ENCODE measurements at places on chromosomes 5 and 9.

DNA sequence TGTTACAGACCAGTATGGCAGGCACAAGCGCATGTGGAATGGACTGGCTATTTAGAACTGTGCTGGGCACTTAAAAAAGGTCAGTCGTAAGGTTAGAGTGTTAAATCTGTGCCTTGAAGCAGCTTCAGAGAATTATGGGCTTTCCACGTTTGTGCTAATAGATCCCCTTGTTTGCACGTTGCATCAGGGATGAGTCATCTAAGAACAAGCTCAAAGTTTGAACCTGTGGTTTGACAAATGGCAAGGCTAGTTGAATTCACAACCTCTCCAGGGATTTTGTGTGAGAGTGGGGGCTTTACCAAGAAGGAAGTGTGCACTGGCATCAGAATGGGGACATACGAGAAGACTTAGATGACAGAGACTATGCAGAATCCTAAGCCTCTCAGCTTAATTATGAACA, 249.6 kb downstream of the IRX1 start:
- DNase-seq = no peak

DNA sequence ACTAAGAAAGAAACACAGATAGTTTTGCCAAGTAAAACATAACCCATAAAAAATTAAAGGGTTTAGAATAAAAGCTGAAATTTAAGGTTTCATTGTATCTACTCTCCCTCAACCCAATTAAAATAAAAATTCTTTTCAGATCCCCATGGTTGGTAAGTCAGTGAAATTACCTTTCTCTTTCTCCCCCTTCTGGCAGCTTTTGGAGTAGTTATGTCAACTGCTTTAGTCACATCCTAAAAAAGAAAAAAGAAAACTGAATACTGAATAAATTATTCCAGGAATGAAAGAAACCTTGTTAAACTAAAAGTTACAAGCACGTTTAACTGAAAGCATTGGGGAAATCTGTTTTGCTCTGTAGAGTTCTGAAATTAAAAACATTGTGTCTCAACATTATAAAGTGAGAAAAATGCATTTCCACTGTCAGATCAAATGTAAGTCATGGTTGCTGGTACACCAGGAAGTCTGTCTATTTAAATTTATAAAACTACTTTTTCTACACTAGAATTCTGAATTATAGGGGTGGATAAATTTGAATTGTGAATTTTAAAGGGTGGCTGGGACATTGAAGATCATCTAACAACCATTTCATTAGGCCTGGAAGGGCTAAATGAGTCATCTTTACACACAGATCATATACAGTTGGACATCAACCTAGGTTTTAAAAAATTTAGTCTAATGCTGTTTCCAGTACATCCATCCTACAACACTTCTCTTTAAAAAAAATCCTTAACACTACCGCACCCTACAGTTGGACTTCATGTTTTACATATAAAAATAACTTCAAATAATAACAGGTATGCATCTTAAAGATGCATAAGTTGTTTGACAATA, 24.7 kb downstream of the PSIP1 start:
- DNase-seq = no peak

- DNase-seq = no peak
Observed at GRCh38 chr9:110847671-110848070, 179.1 kb downstream of the MUSK start.

- DNase-seq = no peak
Observed at GRCh38 chr5:406041-406440, 36.9 kb upstream of the EXOC3 start.

GRCh38 chr5:35095366-35095765, 47.6 kb upstream of the AGXT2 start:
- DNase-seq = no peak

DNA sequence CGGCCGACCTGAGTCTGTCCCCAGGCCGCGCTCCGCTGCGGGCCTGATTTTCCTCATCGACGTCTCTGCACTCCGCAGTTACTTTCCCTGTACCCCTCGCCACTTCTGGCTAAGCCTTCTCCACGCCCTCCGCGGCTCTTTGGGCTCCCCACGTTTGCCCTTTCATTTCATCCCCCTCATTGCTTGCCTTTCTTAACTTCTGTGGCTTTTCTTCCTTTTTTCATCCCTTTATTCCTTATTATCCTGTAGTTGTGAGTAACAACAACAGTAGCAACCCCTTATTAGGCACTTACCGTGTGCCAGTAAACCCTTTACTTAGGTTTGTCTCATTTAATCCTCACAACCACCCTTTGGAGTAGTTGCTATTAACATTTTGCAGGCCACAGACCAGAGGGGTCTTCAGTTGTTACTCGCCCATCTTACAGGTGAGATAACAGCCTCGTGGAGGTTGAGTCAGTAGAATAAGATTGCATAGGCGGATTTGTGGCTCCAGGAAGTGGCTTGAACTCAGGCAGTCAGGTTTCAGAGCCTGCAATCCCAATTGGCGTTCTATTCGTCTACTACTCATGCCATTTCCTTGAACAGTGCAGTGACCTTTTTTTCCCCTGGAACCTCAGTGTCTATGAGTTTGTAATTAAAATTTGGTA, 724 bp downstream of the TCERG1 start:
- peak; percentile 58 for DNase-seq

- DNase-seq = no peak
Observed at GRCh38 chr5:148880696-148881095, 54.3 kb downstream of the ADRB2 start.

- DNase-seq = peak; percentile 41
Observed at GRCh38 chr5:91641730-91642350, 258.7 kb upstream of the ARRDC3 start.

DNA sequence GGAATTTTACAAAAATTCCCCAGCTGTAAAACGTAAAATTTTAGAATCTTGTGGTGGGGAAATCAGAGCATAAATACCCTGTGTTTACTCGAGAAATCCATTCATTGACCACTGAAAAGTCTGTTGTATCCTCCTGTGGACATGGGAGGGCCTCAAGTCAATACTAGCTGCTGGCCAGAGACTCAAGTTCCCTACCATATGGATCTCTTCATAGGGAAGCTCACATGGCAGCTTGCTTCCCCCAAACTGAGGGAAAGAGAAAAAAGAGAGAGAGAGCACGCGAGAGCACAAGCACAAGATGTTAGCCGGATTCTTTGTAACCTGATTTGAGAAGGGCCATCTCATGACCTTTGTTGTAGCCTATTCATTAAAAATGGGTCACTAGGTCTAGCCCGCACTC, 591.9 kb downstream of the LRRC70 start:
- no peak for DNase-seq

DNA sequence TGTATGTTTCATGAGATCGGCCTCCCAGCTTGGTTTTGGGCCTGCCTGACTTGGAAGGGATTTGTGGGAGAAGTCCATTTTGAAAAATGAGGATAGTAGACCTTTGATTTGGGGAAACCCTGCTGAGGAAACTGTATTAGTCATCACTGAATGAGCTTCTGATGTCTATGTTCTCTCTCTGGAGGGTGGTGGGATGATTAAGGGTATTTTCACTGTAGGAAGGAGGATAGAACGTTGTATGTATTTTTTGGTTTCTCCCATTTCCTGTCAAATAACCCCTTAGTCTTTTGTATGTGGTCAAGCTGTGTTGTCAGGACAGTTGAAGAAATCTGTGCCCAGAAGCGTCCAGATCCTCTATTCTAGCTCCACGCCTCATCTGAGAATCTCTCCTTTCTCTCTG, 151.9 kb downstream of the INSYN2B start:
- no peak for DNase-seq

- no peak for DNase-seq
Observed at GRCh38 chr5:68421485-68422220, 206.1 kb downstream of the PIK3R1 start.

- DNase-seq = no peak
Observed at GRCh38 chr5:69000216-69000919, 93.4 kb upstream of the SLC30A5 start.

GRCh38 chr9:101398930-101399642, 435 bp downstream of the ZNF189 start:
- DNase-seq = no peak

- DNase-seq = no peak
Observed at GRCh38 chr5:1536322-1536845, 12.6 kb upstream of the LPCAT1 start.

GRCh38 chr5:116395226-116395625, 179.4 kb downstream of the SEMA6A start:
- DNase-seq = no peak

DNA sequence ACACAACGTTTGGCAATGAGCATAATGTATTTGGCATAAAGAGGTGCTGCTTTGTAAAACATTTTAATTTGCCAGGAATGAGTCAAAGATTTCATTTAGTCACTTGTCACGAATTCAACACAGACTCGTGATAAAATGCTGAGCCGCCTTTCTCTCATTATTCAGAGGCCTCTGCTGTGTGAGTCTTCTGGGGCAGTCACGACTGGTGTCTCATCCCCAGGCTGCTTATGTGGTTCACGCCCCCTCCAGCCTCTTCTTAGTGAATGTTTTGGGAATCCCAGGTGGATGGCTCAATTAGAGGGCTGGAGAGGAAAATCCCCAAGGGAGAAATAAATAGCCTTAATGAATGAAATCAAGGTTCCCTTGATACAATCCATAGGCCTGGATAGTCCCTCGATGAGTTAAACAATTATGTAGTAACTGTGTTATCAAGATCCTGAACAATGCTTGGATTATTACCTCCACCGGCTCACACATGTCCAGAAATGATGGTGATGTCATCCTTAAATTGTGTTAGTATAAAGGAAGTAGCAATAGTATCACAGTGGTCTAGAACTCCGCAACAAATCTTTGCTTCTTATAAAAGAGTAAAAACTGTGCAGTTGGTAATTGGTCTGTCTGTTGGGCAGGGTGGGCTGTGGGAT, 192.1 kb upstream of the ADAMTS16 start:
- no peak for DNase-seq

DNA sequence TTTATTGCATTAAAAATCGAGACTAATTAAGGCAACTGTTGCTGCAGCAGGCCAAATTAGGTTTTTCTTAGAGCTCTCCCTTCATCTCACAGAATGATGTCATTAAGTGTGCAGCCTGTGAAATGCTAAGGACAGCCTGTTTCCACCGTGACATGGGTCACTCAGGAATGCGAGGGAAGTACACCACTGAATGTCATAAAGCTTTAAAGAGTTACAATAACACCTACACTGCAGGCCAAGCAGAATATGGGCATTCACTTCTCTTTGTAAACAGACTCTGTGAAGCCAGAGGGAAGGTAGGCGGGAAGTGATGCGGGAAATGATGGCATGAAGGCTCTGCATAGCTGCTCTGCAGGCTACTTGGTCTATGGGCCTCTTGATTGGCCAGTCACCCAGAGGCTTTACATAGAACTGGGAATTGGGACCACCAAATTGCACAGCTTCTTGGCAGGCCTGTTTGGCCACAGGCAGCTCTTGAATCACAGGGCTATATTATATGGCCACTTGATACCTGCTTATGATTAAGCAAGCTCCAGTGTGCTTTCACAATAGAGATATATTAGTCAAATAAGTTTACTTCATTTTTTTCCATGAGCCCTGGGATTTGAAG, 28.4 kb upstream of the AOPEP start:
- DNase-seq = no peak

- no peak for DNase-seq
Observed at GRCh38 chr5:88695931-88696330, 187.1 kb downstream of the MEF2C start.

- DNase-seq = no peak
Observed at GRCh38 chr5:6861036-6861435, 147.8 kb downstream of the TENT4A start.

- DNase-seq = no peak
Observed at GRCh38 chr9:15421532-15421931, 1.1 kb upstream of the SNAPC3 start.

GRCh38 chr5:149954798-149955197, 5.8 kb upstream of the SLC26A2 start:
- DNase-seq = no peak

DNA sequence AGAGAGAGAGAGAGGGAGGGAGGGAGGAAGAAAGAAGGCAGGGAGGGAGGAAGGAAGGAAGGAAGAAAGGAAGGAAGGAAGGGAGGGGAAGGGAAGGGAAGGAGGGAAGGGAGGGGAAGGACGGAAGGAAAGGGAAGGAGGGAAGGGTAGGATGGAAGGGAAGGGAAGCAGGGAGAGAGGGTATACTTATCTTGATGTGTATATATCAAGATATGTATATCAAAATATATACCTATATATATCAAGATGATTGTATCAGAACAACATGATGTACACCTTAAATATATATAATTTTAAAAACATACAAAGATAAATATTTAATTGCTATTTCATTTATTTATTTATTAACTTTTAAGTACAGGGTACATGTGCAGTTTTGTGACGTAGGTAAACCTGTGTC, 96.8 kb upstream of the ADAMTS16 start:
- no peak for DNase-seq

DNA sequence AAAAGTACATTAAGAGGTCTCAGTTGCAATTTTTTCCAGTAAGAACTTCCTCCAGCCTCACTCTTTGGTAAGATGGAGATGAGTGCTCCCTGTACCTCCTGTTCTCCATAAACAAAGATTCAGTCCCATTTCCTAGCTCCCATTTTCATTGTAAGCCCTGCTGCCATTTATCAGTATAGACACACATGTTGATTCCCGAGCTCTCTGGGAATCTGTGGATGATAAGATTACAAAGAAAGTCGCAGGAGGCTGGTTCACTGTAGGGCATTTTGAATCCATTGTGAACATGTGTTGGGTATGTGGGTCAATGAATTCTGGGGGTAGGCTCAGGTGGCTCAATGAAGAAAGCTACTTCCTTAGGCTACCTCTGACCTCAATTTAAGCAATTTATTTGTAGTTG, 36.7 kb downstream of the RGMB start:
- DNase-seq = no peak

DNA sequence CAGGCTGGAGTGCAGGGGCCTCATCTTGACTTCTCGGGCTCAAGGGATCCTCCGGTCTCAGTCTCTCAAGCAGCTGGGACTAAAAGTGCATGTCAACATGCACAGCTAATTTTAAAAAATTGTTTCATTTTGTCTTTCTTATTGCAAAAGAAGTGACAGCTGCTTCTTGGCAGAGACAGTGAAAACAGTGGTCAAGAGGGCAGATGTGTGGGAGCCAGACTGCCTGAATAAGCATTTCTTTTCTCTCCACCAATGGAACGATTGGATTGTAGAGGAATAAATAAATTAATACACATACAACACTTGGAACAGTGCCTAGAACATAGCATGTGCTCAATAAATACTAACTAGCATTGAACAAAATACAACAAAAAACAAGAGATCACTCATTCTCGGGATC, 27.4 kb upstream of the KIF4B start:
- no peak for DNase-seq

DNA sequence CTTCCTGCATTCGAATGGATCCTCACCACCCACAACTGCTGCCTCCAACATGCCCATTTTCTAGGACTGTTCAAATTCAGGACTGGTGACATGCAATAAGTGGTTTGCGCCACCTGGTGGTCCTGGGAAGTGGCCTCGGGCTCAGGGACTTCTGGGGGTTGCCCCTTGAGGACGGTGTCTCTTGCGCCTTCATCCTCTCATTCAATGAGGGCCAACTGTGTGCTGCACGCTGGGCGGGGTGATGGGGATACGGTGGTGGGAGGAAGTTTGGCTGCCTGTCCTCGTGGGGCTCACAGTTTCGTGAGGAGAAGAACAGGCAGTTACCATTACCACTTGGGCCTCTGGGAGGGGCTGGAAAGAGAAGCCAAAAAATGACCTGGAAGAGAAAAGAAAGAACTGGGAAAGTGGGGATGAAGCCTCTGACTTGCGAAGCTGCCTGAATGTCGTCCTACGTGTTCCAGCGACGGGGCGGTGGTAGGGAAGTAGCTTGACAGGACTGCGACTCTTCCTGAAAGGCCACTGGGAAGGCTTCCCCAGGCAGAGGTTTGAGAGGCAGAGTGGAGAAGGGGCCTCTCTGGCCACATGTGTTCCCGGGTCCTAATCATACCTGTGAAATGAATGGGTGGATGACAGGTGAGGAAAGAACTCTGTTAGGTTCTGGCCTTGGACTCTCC, 49.0 kb downstream of the PSD2 start:
- peak; percentile 61 for DNase-seq

Data from Jurkat, Clone E6-1 (cell line).